Parietal lobe (tissue), 2 donors: ENCODE measurements at places on chromosomes 4 and X. TPM values are rescaled to one million over a fixed set of nuclear protein-coding genes. Genes with fewer than 3 reads are reported as not detected.

The CDK16 gene
- 93.6 TPM for total RNA-seq

The PFKFB1 gene
- 0.31 TPM for total RNA-seq

The NAP1L3 gene
- 91.7 TPM for total RNA-seq

The FRG1 gene
- 25.7 TPM for total RNA-seq

The SSX2 gene
- not detected for total RNA-seq

The CC2D2A gene
- total RNA-seq = 39.4 TPM

The SSX4 gene
- total RNA-seq = not detected

The CAMK2D gene
- total RNA-seq = 68.2 TPM

The OPN1MW2 gene
- total RNA-seq = not detected

The TRIM2 gene
- total RNA-seq = 900 TPM

The MAGEB17 gene
- not detected for total RNA-seq

The PSAPL1 gene
- not detected for total RNA-seq

The DKC1 gene
- 29.7 TPM for total RNA-seq

The RXFP1 gene
- total RNA-seq = 1.6 TPM

The S100G gene
- not detected for total RNA-seq

The VSIG4 gene
- total RNA-seq = 14.7 TPM

The SLC26A1 gene
- total RNA-seq = 6.3 TPM

The UBA6 gene
- total RNA-seq = 148 TPM

The IL21 gene
- total RNA-seq = not detected

The KLF8 gene
- total RNA-seq = 32.6 TPM

The VCX3B gene
- total RNA-seq = not detected

The FRMD7 gene
- not detected for total RNA-seq

The TREX2 gene
- 1.9 TPM for total RNA-seq

The L1CAM gene
- total RNA-seq = 195 TPM

The MAOA gene
- total RNA-seq = 7.8 TPM

The TAF7L gene
- total RNA-seq = 0.31 TPM

The CXCL5 gene
- not detected for total RNA-seq

The MAGEA3 gene
- not detected for total RNA-seq

The SMARCA1 gene
- total RNA-seq = 80.1 TPM

The TMEM154 gene
- 0.63 TPM for total RNA-seq

The TEX11 gene
- not detected for total RNA-seq

The MBNL3 gene
- 3.1 TPM for total RNA-seq

The CT45A10 gene
- not detected for total RNA-seq

The CENPI gene
- total RNA-seq = 13.5 TPM

The INTU gene
- total RNA-seq = 53.5 TPM

The OTC gene
- not detected for total RNA-seq

The GUCY1B1 gene
- total RNA-seq = 36.9 TPM

The TLR6 gene
- 0.63 TPM for total RNA-seq

The ZNF718 gene
- total RNA-seq = 53.5 TPM

The PITX2 gene
- not detected for total RNA-seq

The ENPEP gene
- total RNA-seq = 1.6 TPM

The RUFY3 gene
- 375 TPM for total RNA-seq

The CD99 gene
- 20.0 TPM for total RNA-seq

The WNK3 gene
- total RNA-seq = 61.3 TPM

The MAGEC3 gene
- 0.63 TPM for total RNA-seq

The FAM236B gene
- not detected for total RNA-seq

The ZNF185 gene
- 3.8 TPM for total RNA-seq

The ZDHHC15 gene
- 19.4 TPM for total RNA-seq

The TRO gene
- 119 TPM for total RNA-seq

The IGSF1 gene
- 0.63 TPM for total RNA-seq
